ENCODE measurements at places on chromosomes 2 and 18.

- DNase-seq = no peak
These were observed 175.8 kb downstream of the CALCRL start for GRCh38 chr2:187272255-187272654.

GRCh38 chr2:234640657-234641056 lies 143.8 kb upstream of the ARL4C start:
- DNase-seq = no peak

- DNase-seq = no peak
These were observed 470.4 kb upstream of the ACVR2A start for GRCh38 chr2:147374423-147374811.

DNA sequence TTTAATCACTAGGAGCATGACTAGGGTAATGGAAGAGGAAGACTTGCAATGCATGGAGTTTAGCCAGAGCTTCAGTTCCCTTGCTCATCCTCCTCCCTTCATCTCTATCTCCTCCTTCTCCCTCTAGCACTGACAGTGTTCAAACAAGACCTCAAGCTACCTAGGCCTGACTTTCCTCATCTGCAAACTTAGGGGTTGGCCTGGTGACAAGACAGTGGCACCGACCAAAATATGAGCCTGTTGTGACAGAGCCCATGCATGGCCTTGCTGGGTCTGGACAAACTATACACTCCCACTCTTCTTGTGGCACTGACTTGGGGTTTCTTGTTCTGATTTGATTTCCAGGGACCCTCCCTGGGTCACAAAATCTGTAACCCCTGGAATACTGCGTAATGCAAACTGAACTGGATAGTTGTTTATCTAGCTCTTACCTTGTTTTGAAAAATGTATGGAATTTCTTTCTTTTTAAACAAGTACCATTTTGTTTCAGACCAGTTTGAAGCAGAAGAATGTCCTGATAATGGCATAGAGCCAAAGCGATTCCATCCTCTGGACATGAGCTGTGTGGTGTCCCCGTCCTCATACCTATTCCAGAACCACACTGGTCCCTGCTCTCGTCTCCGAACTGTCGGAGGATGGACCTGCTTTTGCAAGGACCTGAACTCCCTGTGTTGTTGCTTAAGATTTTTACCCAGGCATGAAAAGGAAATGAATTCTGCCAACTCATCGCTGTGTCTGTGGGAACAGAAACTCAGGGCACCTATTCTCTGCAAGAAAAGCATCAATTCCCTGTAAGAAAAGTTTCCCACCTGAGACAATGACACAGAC lies 33.4 kb upstream of the PPP4R1 start:
- DNase-seq = no peak

GRCh38 chr2:79375817-79376216 lies 137.0 kb upstream of the CTNNA2 start:
- DNase-seq = no peak

GRCh38 chr2:24768601-24769000 lies 24.6 kb downstream of the PTRHD1 start:
- DNase-seq = no peak

DNA sequence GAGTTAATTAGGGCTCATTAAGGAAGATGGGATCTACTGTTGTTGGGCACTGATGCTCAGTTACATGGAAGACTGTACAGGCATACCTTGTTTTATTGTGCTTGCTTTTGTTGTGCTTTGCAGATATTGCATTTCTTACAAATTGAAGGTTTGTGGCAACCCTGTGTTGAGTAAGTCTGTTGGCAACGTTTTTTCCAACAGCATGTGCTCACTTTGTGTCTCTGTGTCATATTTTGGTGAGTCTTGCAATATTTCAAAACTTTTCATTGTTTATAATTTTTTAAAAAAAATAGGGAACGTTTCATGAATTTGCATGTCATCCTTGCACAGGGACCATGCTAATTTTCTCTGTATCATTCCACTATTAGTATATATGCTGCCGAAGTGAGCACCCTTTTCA lies 15.6 kb downstream of the PHLPP1 start:
- DNase-seq = no peak

DNA sequence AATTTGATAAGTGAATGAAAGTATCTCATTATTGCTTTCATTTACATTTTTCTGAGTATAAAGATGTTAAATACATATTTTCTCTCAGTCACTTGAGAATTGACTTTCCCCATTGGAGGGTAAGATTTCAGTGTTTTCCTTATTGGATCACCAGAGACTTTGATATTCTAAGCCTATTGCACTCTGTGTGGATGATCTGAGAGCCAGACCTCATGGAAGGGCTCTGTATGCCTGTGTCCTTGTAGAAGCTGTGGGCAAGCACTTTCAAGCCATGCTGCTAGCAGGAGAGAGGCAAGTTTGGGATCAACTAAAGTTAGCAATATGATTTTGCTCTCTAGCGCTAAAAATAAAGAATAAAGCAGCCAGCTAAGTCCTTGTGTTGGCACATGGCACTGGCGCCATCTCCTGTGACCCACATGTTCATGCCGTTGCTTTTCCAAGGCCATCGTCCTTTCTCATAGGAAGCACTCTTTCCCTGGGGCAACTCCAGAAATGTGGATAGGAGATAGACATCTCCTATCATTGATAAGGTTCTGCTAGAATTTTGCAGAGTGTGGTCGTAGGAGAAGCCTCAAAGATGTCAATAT lies 72.6 kb downstream of the AOX1 start:
- no peak for DNase-seq

DNA sequence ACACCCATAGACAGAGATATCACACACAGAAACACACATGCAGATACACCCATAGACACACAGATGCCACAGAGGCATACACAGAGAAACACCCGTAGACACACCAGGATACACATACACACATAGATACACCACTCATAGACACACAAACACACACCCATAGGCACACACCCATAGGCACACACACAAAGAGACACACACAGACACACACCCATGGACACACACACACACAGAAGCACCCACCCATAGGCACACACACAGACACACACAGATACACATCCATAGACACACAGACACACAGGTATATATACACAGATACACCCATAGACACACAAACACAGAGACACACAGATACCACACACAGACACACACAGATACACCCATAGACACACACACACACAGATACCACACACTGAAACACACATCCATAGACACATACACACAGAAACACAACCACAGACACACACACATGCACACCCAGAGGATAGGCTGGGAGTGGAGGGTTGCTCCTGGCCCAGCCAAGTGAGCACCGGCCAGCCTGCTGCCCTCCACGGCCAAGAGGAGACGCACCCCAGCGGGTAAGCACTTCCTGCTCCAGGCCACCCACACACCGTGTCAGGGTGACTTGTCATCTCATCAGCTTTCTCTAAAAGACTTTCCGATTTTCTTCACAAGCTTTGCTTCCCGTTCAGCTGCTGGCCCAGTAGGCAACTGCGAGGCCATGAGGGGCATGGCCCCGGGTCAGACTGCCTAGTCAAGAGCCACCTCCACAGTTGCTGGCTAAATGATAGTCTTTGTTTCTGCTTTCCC lies 14.1 kb upstream of the CNNM3 start:
- no peak for DNase-seq

DNA sequence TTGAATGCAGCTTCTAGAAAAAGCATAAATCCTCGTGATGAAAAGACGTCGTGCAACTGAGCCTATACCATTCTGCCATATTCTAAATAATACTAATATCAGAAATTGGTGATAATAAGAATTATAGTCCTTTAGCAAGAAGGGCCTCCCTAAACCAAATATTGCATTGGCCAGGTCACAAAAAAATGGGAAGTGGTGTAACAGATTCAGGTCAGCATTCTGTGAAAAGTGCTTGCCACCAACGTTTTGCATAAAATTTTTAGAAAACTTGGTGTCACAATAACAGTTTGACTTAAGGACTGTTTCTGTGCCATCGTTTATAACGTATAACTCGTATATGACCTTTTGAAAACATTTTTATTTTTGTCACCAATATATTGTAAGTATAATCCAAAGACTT lies 603.6 kb downstream of the CPS1 start:
- no peak for DNase-seq

GRCh38 chr18:71899707-71900472 lies 644.3 kb downstream of the CBLN2 start:
- DNase-seq = no peak

DNA sequence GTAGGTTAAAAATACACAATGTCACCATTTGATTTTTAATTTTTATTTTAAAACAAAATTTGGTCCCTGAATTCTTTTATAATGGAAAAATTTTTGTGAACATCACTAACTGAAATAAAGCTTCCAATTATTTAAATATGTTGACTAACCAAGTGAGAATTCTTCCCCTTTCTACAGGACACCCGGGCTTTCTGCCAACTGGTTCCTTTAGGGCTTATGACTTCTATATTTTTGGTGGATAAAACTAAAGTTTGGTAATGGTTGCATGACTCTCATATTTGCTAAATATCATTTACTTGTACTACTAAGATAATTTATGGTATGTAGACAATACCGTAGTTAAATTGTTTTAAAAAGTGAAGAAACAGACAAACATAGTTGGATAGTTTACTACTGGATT lies 291.0 kb upstream of the DOK6 start:
- DNase-seq = no peak

DNA sequence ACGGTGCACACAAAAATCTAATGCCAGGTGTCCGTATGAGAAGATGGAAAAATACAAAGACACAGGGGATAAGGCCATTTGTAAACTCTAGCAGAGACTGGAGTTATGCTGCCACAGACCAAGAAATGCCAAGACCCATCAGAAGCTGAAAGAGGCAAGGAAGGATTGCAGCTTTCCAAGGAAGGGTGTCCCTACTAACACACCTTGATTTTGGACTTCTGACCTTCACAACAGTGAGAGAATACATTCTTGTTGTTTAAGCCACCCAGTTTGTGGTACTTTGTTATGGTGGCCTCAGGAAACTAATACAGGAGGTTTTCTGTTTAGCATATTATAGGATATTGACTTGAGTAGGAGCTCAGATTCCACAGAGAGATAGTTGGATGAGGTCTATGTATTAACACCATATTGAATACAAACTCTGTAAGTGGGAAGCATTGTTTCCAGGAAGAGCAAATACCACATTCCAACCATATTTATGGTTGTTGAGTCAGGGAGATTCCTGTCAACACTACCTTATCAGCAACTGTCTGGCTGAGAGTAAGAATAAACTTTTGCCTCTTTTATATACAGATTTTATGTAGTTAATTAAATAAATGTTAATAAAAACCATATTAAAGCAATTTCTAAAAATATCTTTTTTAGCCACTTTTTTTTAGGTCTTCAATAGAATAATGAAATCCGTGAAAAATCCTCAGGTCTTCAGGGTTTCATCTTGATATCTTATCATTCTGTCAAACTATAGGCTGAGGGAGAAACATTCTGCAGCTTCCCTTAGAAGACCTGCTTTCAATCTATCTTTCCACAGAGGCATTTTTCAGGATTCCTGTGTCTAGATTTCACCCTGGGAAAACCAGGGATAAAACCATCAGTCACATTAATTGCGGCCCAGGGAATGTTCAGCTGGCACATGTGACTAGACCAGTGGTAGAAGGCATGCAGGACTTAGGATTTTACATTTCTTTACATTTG lies 35.4 kb upstream of the HNMT start:
- DNase-seq = no peak

GRCh38 chr2:115678129-115678528 lies 1235.7 kb downstream of the DPP10 start:
- no peak for DNase-seq

DNA sequence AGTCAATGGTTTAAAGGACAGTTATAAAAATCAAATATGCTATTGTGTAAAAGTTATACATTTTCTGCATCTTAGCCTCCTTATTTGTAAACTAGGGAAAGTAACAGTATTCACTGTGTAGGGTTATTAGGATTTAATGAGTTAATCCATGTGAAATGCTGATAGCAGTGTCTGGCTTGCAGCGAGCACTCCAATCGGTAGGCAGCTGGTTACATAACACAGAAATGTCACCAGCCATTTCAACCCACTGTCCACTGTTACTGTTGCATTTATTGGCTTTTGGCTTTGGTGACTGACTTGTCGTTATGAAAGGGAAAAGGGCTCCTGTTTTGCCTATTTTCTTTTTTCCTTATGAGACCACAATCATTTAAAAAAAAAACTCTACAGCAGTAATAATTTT lies 38.9 kb downstream of the ID2 start:
- DNase-seq = no peak

DNA sequence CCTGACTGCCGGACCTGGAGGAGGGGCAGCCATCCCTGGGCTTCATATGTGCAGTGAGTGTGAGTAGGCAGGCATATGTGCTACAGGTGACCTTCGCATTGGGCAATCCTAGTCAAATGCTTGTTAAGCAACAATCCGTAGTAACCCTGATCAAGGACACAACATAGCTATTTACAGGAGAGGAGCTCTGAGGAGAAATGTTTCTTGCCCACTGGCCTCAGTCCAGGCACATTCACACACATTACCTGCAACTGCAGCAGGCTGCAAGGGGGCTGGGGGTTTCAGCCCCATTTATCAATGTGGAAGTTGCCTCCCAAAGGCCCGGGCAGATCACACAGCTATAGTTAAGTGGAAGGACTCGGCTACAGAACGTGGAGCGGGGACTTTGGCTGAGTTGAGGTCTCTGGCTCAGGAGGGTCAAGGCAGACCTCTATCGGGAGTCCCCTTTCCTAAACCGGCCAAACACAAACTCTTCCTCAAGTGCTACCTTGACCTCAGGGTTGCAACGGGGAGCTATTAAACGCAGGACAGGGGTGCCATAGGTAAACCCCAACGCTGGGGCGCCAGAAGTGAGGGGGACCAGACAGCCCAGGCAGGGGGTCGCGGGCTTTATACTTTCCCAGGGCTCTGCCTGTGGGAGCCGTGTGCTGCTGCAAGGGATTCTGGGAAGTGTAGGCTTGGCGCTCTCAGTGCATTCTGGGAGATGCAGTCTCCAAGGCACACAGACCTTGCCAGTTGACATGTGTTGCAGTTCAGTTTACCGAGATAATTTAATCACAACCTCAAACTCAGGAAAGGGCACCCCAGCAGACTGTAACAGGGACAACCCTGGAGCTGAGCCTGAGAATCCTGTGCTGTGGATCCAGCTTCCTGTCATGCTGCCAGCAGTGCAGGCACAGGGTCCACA lies 9.4 kb downstream of the KHK start:
- DNase-seq = no peak

GRCh38 chr2:240703417-240704341 lies 12.0 kb downstream of the AQP12A start:
- DNase-seq = no peak

Data from activated T-helper 1 cell treated with anti-CD3 and anti-CD28 coated beads, Interleukin-2, amount 50 U/mL, for 16 hours (primary cell).